Activated CD4-positive, alpha-beta T cell treated with anti-CD3 and anti-CD28 coated beads, Interleukin-2, amount 10 ng/mL, durations not matched to agents 24 days and 14 days (primary cell): ENCODE measurements at places on chromosomes 7 and 10. TPM values are rescaled to one million over a fixed set of nuclear protein-coding genes. Genes with fewer than 3 reads are reported as not detected.

DNA sequence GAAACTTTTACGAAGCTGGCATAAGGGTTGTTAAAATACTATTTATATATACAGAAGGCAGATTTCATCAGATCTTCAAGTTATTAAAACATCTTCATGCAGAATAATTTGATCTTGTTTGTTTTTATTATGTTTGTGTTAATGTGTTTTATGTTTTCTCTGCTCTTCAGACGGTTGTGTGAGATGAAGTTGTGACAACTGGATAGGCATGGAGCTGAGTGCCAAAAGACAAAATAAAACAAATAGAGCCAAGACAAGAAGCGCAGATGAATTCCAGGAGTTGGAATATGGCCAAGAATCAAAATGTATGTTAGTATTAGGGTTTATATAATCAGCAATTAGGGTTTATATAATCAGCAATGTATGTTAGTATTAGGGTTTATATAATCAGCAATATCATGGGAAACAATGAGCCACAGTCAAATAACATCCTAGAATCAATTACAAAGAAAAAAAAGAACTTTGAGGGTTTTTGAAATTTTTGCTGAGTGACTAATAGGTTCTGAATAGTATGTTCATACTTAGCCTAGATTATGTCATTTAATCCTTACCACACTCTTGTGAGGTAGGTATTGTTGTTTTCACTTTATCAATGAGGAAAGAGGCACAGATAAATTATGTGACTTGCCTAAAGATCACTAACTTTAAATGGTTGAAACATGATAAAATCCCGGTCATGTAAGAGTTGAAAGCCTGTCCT, 488.0 kb upstream of the STEAP1 start:
- H3K4me3 ChIP-seq: no peak overlapping the region
- no peaks in the 10 kb centered on the region for H3K27me3 ChIP-seq
- no peaks in the 10 kb centered on the region for H3K4me1 ChIP-seq
- H3K36me3 ChIP-seq: no peaks in the 10 kb centered on the region

DNA sequence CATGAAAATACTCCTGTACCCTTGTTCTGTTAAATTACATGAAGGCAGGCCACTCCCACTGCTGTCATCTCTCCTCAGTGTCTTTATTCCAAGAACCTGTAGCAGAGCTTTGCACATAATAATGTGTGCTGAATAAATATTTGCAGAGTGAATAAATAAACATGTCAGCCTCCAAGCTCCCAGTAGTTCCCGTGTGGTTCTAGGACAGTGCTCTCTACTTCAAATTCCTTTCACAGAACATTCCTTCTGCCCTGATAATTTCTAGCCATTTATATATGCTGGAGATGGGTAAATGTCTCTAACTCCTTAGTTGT, 20.3 kb upstream of the HYAL4 start:
- DNase-seq: no peak
- no peaks in the 10 kb centered on the region for H3K36me3 ChIP-seq
- peaks cover 14% of the 10 kb centered on the region for H3K27me3 ChIP-seq
- H3K4me3 ChIP-seq: peak overlapping the region; percentile 31

DNA sequence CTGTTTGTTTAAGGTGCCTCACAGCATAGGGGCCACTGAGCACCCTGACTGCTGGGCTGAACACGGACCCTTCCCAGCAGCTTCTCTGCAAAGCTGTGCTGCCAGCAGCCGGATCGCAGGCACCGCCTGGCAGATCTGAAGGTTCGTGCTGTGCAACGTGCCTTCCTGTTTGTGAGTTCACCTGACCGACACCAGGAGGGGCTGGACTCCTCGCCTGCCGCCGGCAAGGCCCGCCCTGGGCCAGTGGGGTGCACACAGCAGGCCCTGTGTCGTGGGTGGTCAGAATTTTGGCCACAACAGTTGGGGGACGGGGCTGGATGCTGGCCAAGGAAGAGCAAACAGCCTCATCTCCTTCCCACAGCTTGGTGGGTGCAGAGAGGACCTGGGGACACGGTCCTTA, 12.6 kb downstream of the CYP2W1 start:
- H3K27ac ChIP-seq: no peak overlapping the region
- H3K27me3 ChIP-seq: no peaks in the 10 kb centered on the region
- H3K4me3 ChIP-seq: no peak overlapping the region
- peaks cover 4% of the 10 kb centered on the region for H3K4me1 ChIP-seq
- H3K36me3 ChIP-seq: no peaks in the 10 kb centered on the region

FBXO24 gene
- 0.38 and 0.42 TPM in 2 replicates for total RNA-seq
